NCI-H2081 treated with DMSO at 0.1 percent for 48 hours (cell line): ENCODE measurements at places on chromosomes 7 and 10.

GRCh38 chr10:112981553-112981952, 31.5 kb downstream of the TCF7L2 start:
- no peak for DNase-seq

DNA sequence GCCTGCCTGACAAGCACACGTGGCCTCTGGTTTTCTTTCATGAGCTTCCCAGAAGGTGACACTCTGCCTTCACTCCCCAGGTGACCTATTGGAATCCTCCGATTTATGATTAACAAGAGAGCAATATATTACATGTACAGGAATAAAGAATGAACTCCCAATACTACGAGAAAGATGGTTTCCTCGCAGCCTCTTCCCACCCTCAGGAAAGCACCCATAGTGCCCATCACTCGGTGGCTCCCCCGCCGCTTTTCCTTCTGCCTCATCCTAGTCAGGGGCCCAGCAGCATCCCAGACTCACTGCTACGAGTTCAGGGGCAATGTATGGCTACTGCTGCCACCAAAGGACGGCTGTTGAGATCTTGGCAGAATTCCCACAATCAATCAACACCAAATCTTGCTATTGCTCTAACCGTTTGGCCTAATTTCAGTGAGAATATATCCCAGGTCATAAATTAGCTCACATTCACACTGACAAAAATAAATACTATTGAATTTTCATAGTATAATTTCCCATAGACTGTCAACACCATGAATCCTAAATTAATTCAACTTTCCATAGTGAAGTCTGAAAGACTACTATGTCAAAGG, 196.3 kb downstream of the TNS3 start:
- no peak for DNase-seq

- DNase-seq, result no peak
Measured at GRCh38 chr10:74977913-74978847, 133.3 kb upstream of the SAMD8 start.

DNA sequence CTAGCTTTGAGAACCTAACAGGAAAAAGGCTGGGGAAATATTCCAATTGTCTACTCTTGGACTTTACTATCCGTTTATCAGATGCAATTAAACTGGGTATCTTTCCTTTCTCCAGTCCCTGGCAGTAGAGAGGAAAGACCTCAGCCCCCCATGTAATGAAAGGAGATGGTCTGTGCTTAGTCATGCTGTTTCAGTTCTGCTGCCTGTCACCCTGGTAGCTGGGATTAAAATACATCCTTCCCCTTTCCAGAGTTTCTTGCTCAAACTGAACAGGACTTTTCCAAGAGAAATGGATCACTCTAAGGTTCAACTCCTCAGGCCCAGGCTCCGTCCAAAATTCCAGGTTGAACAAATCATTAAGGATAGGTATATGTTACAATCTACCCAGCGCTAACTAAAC, 202.9 kb downstream of the PTEN start:
- DNase-seq, result no peak

GRCh38 chr7:139304517-139304916, 36.6 kb upstream of the FMC1 start:
- DNase-seq, result no peak

DNA sequence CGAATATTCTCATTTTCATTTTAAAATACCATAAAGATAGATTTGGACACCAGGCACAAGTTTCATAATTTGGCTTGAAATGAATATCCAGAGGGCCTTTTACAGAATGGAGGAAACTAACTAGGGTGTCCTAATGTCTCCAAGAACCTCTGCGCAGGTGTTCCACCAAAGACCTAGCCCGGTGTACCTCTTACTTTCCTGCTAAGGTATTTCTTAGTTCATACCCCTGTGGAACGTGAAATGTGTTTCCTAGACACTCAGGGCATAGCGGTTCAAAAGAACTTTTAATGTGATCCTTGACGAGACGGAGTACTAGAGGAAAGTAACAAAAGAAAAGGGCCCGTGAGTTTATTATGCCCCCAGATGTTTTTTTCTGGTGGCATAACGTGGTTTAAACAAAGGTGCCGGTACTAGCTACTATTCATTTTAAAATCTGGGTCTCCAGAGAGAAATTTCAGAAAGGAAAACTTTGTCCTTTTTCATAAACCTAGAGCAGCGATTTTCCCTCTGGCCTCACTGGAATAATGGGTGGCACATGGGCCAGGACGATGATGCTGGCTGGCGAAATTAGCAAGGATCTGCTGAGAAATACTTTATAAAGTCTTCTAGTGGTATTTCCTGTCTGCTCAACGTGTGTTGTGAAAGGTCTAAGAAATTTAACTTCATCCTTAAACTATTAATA, 1.4 kb downstream of the APBB1IP start:
- no peak for DNase-seq

GRCh38 chr10:64659311-64659710, 1138.1 kb downstream of the REEP3 start:
- no peak for DNase-seq

DNA sequence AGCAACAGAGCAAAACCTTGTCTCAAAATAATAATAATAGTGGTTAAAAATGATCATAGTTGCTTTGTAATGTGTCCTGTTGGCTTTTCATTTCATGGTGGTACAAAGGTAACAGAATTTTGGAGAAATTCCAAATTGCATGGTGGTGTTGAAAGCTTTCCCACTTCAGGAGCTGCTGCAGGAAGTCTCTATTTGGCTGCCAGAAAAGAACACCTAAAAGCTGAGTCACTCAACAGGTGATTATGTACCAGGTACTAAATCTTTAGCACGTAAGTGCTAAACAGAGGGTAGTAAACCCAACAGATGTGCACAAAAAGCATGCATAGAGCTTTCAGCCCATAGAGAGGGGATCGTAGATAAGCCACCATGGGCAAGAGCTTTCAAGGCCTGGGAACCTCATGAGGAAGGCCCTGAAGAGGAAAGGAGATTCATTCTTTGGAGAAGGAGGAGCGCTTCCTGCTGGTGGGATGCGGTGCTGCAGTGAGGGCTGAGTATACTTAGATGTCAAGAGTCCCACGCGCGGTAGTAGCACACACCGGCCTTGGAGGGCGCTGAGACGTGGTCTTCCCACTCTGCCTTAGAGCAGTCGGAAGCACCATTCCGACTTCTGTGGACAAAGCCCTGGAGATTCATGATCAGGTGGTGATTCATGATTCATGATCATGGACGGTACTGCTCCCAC, 118.7 kb downstream of the RALA start:
- peak; percentile 9 for DNase-seq
